ENCODE measurements at places on chromosomes 13 and 19.

GRCh38 chr13:64377606-64378005, 2852.5 kb downstream of the PCDH9 start:
- DNase-seq: no peak

- no peak for DNase-seq
Observed at GRCh38 chr19:6533746-6534418, 3.1 kb downstream of the TNFSF9 start.

DNA sequence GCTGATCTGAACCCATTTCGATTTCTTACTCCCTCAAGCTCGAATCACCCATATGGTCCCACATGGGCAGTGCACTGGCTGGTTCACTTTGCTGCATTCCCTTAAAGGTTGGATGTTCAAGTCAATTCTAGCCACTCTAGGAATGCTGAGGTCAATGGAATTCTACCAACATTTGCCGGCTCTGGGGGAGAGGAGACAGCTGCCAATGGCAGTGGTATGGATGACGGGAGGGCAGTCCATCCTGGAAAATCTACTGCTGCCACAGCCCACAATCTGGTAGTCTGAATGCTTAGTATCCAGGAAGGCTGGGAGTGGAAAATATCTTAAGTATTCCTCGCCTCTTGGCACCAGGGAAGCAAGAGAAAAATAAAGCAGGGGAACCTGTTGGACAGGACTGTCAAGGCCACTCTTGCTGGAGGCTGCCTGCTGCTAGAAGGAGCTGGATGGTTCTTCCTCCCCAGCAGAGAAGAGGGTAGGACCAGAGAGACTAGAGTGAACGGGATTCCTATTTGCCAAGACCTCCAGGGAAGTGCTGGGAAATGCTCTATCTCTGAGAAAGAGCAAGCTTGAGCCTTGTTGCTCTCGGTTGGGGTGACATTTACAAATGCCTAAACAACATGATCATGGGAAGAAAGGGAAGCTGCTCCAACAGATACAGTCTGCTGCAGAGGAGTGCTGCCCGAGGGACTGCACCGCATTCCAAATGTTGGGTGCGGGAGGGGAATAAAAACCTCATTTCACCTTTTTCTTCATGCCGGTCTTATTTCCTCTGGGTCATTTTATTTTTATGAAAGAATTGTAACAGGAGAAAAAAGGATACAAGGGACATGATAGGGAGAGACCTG, 20.7 kb upstream of the HMGB1 start:
- no peak for DNase-seq

DNA sequence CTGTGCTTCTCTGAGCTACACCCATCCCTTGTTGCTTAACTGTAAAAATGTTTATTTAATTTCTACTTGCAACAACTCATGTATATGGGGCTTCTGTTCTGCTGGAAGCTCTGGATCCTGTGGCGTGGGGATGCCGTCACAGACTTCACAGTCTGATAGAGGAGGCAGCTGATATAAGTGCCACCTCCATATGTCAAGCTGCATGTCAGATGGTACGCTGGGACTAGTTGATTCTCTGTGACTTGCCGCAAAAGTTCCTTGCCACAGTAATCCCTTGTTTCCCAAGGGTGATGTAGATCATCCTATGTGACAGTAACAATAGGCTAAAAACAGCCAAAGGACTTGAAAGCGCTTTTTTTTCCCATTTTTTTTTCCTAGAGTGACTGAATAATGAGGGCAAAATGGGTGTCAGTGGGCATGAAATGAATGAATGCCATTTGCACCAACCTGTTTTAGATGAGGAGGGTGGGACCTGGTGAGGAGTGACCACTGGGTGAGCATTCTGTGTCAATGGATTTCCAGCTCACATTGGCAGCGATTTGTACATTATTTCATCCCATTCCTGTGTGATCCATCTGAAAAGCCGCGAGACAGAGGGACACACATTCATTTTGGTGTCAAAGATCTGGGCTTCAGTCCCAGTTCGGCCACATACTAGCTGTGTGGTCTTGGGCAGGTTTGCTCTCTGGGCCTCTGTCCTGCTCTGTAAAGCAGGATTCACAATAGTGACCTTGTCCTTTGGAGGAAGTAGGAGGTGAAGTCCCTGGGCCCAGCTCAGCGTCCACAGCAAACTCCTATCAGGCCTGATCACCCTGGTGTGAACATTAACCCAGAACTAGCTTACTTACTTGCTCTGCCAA, 88.9 kb upstream of the RNF113B start:
- no peak for DNase-seq

GRCh38 chr19:56400485-56400884, 3.6 kb upstream of the ZNF583 start:
- no peak for DNase-seq

- no peak for DNase-seq
Observed at GRCh38 chr19:990119-990571, 6.0 kb downstream of the WDR18 start.

All from mesenteric fat pad (tissue), 1 donor.